Cerebellar nuclear complex (tissue), 1 donor: ENCODE measurements at places on chromosomes 3 and 15.

DNA sequence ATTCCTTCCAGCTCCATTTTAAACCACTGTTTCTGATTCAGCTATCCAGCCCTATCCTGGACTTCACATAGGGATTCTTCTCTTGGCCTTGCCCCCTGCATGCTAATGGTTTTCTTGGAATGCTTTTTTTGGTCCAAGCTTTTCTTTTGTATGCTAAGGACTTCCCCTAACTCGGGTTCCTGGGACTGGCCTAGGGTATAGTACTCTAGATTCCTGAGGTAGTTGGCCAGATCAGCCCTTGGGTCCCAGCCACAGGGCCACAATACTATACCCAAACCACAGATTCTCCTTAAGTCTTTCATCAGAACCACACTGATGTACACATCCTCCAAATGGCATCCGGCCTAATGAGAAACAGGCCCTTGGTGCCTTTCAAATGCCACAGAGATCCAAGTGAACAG, 2.8 kb downstream of the FYCO1 start:
- no peak for DNase-seq

DNA sequence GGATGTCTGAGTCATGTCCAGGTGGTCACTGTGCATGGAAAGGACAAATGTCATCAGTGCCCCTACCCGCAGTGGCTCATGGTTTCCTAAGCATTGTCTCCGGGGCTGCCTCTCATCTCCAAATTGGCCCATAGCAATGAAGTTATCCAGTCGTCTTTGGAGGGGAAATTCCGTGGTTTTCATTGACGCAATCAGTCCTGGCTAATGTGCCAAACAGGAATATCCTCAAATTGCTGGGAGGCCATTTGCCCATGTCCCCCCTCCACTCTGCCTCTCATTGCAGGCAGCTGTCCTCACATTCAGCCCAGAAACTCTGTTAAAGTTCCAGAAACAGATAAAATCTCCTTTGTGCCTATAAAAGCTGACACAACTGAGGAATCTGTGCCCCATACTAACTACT, 81.6 kb downstream of the MCTP2 start:
- no peak for DNase-seq

- no peak for DNase-seq
These were observed 20.0 kb upstream of the CFAP20DC start for GRCh38 chr3:59069838-59070237.

- DNase-seq = no peak
These were observed 895 bp upstream of the ARHGAP31 start for GRCh38 chr3:119293105-119293870.

- no peak for DNase-seq
These were observed 522.5 kb upstream of the AGTR1 start for GRCh38 chr3:148175214-148175613.

DNA sequence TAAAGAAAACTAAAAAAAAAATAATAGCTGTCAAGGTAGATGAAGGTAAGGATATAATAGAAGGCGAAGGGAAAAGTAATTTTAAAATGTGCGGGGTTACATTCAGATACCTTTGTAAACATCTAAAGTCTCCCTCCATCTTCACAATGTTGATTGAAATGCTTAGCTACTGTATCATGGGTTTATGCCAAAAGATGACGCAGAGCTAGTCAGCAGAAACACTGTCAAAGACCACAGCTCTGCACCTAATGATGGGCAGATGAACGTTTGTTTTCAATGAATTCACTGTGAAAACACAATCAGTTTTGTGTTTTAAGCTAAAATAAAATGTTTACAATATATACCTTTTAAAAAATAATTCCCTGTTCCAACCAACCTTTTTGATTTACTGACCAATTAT, 61.2 kb downstream of the RFTN1 start:
- no peak for DNase-seq
